H9 (cell line): ENCODE measurements at places on chromosomes 13 and 19. TPM values are rescaled to one million over a fixed set of nuclear protein-coding genes. Genes with fewer than 3 reads are reported as not detected.

DCT gene
- not detected in 2 replicates for total RNA-seq

DNA sequence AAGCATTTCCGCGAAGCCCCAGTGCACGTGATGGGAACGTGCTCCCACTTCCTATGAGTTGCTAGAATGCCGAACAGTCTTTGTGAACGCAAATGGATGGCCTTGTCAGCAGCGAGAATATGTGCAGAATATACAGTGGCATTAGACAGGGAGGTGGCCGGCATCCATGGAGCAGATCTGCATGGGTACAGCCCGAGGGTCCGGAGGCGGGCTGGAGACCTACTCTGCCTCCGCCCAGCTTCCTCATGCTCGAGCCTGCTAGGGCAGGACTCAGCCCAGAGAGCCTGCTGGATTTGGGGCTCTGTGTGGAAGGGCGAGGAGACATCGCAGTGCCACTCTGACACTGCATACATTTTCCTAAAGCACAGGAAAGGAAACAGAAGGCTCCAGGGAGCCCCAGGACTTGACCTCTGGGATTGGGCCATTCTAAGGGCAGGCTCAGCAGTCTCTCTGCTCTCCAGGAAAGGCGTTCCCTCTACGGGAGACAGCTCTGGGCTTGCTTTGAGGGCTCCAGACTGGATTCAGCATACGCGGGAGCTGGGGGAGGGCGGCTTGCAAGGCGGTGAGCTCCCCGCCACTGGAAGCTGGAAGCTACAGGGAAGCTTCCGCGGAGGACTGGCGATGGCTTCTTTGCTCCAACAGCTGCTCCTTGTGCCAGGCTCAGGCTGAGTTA is 55.9 kb upstream of the UQCRFS1 start:
- H3K36me3 ChIP-seq, result peaks cover 4% of the 10 kb centered on the region; the same call in 1 of the 2 replicates
- H3K4me3 ChIP-seq, result no peak overlapping the region; the same call in 2 of the 3 replicates
- no peaks in the 10 kb centered on the region; the same call in 1 of the 2 replicates for H3K27me3 ChIP-seq
- H3K27ac ChIP-seq, result no peak overlapping the region

SWSAP1 gene
- 3.8 and 5.2 TPM in 2 replicates for total RNA-seq

ATP1A3 gene
- 11.6 and 12.0 TPM in 2 replicates for total RNA-seq

DNA sequence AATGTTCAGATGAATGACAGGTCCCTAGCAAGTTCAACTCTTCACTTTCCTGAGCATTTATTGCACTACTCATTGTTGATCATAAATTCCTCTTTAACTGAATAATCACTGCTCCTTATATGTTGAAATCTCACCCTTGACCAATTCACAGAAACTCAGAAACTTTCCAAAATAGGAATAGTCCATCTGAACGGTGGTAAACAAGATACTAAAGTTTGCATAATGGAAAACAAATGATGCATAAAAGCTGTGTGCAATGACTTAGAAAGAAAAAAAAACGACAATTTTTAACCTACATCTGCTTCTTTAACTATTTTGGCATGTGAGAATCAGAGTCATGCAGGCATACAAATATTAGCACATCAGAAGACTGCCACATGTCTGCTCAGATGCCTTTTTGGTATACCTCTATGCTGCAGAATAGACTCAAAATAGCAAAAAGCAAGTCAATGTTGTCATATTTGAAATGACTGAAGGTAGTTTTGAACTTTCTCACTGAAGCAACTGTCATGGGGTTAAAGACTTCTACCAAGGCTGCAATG is 34.8 kb downstream of the SLC10A2 start:
- H3K36me3 ChIP-seq, result no peaks in the 10 kb centered on the region
- no peaks in the 10 kb centered on the region for H3K27me3 ChIP-seq
- H3K4me3 ChIP-seq, result no peak overlapping the region
- no peak overlapping the region for H3K27ac ChIP-seq
- H3K4me1 ChIP-seq, result no peaks in the 10 kb centered on the region

DNA sequence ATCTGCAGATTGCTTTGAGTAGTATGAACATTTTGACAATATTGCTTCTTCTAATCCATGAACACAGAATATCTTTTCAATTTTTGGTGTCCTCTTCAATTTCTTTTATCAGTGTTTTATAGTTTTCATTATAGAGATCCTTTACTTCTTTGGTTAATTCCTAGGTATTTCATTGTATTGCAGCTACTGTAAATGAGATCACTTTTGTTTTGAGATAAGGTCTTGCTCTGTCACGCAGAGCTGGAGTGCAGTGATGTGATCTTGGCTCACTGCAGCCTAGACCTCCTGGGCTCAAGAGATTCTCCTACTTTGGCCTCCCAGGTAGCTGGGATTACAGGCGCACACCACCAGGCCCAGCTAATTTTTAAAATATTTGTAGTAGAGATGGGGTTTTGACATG is 9.8 kb downstream of the CYP2A7 start:
- H3K4me1 ChIP-seq, result no peaks in the 10 kb centered on the region
- H3K27me3 ChIP-seq, result no peaks in the 10 kb centered on the region
- no peak for DNase-seq
- H3K36me3 ChIP-seq, result no peaks in the 10 kb centered on the region; the same call in 2 of the 3 replicates

SOX1 gene
- 0.09 and 0.17 TPM in 2 replicates for total RNA-seq

- no peaks in the 10 kb centered on the region for H3K4me1 ChIP-seq
- H3K27ac ChIP-seq, result no peak overlapping the region
- no peaks in the 10 kb centered on the region for H3K36me3 ChIP-seq
- peak overlapping the region; percentile 62 for H3K4me3 ChIP-seq
- H3K27me3 ChIP-seq, result no peaks in the 10 kb centered on the region; the same call in 1 of the 2 replicates
These were observed 933 bp upstream of the NRTN start for GRCh38 chr19:5803752-5804515.

ZNF540 gene
- total RNA-seq, result 0.20 and 0.22 TPM in 2 replicates

CYP4F2 gene
- not detected in 2 replicates for total RNA-seq

- H3K27ac ChIP-seq, result no peak overlapping the region
- no peak for DNase-seq
- H3K4me3 ChIP-seq, result peak overlapping the region; percentile 46; the same call in 1 of the 3 replicates
- peaks cover 18% of the 10 kb centered on the region for H3K36me3 ChIP-seq
These were observed 1.1 kb upstream of the GTF3A start for GRCh38 chr13:27423333-27423732.

MEDAG gene
- 0.87 and 0.88 TPM in 2 replicates for total RNA-seq
